Right renal pelvis (tissue), 4 donors: ENCODE measurements at places on chromosomes 1 and 21. TPM values are rescaled to one million over a fixed set of nuclear protein-coding genes. Genes with fewer than 3 reads are reported as not detected.

Gene PTPN7
- 1.0 TPM for polyA plus RNA-seq

Gene C1orf141
- polyA plus RNA-seq, result 0.10 TPM

Gene KIF21B
- 3.0 TPM for polyA plus RNA-seq

DNA sequence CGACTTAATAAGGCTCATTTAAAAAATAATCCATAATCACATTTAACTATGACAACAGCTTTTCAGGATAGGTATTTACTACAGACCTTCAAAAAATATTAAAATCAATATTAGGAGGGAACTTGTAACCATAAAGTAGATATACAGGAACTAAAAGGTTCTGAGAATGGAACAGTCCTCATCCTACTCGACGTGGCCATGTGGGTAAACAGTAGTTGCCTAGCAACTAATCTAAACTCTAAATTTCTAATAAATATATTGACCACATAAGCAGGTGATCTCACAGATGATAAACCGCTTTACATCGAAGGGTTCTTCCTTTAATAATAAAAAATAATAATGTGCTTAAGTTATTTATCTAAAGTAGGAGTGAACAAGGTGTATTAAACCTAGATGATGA, 7.9 kb downstream of the AKT3 start:
- DNase-seq, result no peak

DNA sequence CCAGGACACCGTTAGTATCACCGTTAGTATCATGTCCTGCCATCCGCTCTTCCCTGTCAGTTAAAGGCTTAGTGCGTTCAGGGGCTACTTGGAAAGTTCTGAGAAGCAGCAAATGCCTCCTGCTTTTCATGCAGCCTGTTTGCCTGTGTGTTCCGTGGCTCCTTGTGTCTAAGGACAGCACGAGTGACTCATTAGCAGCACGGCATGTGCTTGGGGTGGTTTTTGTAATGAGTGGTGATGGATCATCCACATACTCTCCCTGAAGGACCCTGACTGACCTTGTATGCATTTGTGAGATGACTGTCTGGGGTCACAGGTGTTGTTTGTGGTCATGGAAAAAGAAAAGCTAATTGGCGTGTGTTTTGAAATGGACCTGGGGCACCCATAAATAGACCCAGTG, 221.9 kb downstream of the PBX1 start:
- DNase-seq, result no peak
